Sigmoid colon (tissue), 7 donors: ENCODE measurements at places on chromosomes 7 and 10. TPM values are rescaled to one million over a fixed set of nuclear protein-coding genes. Genes with fewer than 3 reads are reported as not detected.

DNA sequence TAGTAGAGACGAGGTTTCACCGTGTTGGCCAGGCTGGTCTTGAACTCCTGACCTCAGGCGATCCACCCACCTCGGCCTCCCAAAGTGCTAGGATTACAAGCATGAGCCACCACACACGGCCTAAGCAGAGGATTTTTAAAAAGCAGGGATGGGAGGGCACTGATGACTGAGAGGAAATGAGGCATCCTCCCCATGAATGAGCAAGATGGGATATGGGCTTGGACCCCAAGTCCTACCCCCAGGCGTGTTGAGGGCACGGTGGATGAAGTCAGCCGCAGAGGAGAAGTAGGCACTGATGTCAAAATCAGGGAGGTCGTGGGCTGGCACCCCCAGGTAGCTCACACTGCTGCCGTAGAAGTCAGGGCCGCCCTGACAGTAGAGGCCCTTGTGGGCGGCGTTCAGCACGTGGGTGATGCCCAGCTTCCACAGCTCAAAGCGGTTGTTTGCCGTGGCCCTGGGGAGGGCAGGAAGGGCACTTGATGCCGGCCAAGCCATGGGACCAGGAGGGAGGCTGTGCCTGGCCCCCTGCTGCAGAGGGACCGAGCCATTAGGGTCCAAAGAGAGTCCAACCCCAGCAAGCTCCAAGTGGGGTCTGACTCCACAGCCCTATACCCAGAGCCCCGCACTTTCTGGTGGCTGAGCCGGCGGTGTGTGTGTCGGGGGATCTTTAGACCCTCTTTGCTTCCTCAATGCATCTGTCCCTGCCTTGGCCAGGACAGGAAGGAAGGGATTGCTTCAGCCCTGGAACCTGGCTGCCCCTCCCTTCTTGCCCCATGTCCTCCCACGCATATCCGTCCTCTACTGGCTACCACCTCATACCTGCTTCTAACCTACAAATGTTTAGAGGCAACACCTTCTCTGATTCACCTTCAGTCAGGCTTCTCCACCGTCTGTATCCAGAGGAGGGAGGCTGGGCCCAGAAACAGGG is 3.4 kb upstream of the SAMD8 start:
- H3K27me3 ChIP-seq: no peaks in the 10 kb centered on the region
- H3K36me3 ChIP-seq: no peaks in the 10 kb centered on the region

- peak overlapping the region; percentile 33 for H3K4me3 ChIP-seq
- no peaks in the 10 kb centered on the region for H3K36me3 ChIP-seq
- no peaks in the 10 kb centered on the region for H3K27me3 ChIP-seq
- DNase-seq: peak; percentile 86
- H3K27ac ChIP-seq: no peak overlapping the region
- H3K4me1 ChIP-seq: peaks cover 16% of the 10 kb centered on the region
These were observed 176.5 kb downstream of the TCF7L2 start for GRCh38 chr10:113126229-113127201.

The CNNM1 gene
- 1.2 TPM for total RNA-seq

- DNase-seq: peak; percentile 45
- H3K4me1 ChIP-seq: no peaks in the 10 kb centered on the region
- H3K4me3 ChIP-seq: no peak overlapping the region
- no peaks in the 10 kb centered on the region for H3K27me3 ChIP-seq
- H3K36me3 ChIP-seq: peaks cover 19% of the 10 kb centered on the region
- H3K27ac ChIP-seq: no peak overlapping the region
These were observed 24.6 kb upstream of the TMEM248 start for GRCh38 chr7:66896441-66896840.

The SFTPA1 gene
- total RNA-seq: not detected

DNA sequence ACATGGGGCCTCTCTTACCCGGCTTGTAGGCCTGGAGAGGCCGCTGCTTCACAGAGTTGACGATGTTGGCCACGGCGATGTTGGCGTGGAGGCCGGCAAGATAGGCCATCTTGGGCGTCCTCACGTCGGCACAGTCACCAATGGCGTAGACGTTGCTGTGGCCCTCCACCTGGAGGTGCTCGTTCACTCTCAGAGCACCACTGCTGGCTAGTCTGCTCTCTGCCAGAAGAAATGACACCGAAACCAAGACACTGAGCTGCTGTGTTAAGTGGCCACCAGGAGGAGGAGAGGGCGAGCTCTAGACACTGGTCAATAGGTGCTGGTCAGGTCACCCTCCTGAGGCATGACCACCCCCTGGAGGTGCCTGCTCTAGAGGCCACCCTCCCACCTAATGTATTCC is 17.7 kb downstream of the AIFM2 start:
- peaks cover 73% of the 10 kb centered on the region for H3K36me3 ChIP-seq
- no peak for DNase-seq
- H3K4me1 ChIP-seq: no peaks in the 10 kb centered on the region
- no peaks in the 10 kb centered on the region for H3K27me3 ChIP-seq

DNA sequence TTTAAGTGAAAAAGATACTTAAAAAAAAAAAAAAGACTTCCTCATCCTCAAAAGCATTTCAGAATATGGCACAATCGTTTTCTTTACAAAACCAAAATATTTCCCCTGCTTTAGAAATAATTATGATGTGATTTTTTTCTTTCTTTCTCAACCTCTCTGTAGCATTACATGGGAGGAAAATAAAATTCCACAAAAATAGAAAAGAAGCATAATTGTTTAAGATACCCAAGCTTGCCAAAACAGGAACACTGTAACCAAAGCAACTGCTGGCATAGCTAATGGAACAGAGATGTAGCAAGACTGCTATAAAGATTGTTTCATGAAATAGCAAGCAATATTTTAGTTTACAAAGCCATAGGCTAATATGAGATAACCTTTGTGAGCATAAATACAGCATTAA is 75.6 kb upstream of the GPR22 start:
- H3K4me3 ChIP-seq: no peak overlapping the region
- no peaks in the 10 kb centered on the region for H3K4me1 ChIP-seq
- H3K27ac ChIP-seq: no peak overlapping the region
- DNase-seq: no peak
- H3K27me3 ChIP-seq: no peaks in the 10 kb centered on the region

DNA sequence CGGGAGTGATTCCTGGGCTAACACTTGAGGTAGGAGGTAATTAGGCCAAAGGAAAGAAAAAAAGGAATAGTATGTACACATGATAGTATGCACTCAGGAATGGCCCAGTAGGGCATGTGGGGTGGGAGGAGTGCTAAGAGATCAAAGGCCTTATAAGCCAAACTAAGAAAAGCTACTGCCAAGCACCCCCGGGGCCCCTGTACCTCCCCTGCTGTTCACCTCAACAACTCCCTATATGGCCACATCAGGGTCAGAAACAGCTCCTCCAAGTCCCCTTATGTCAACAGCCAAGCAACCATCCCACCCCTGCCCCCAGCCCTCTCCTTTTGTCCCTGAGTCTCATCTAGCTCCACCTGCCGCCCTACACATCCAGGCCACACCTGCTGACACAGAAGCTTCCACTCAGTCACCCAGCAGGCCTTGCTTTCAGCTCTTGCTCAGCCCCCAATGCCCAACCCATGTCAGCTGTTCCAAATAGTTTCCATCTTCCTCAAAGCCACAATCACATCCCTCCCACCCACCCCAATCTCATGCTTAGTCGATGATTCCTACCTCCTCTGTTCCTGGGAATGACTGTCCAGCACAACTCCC is 80.2 kb downstream of the SORBS1 start:
- DNase-seq: no peak
- H3K4me1 ChIP-seq: peaks cover 76% of the 10 kb centered on the region
- peak overlapping the region; percentile 98 for H3K27ac ChIP-seq
- no peaks in the 10 kb centered on the region for H3K36me3 ChIP-seq

The GJD4 gene
- total RNA-seq: not detected

DNA sequence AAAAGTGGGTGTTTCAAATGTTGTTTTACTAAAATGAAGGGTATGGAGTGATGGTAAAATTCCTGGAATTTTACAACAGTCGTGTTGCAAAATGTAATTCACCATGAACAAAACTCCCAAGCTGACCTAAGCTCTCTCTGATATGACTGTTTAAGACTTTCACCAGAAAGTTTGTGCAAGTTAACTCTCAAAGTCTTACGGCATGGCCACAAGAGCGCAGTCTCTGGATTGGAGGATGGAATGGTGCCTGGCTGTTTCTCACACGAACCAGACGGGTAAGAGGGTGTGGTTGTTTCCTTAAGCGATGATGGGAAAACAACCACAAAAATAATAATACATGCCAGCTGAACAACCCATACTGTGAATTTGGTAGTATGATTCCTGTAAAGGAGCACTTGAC is 662.5 kb downstream of the KCNMA1 start:
- no peaks in the 10 kb centered on the region for H3K27me3 ChIP-seq
- no peak overlapping the region for H3K4me3 ChIP-seq
- peaks cover 79% of the 10 kb centered on the region for H3K4me1 ChIP-seq

The VWC2 gene
- total RNA-seq: not detected

GRCh38 chr10:71923138-71923692 is 41.0 kb upstream of the CHST3 start:
- DNase-seq: no peak
- H3K4me3 ChIP-seq: no peak overlapping the region
- peaks cover 10% of the 10 kb centered on the region for H3K4me1 ChIP-seq
- H3K27ac ChIP-seq: no peak overlapping the region
- no peaks in the 10 kb centered on the region for H3K36me3 ChIP-seq

DNA sequence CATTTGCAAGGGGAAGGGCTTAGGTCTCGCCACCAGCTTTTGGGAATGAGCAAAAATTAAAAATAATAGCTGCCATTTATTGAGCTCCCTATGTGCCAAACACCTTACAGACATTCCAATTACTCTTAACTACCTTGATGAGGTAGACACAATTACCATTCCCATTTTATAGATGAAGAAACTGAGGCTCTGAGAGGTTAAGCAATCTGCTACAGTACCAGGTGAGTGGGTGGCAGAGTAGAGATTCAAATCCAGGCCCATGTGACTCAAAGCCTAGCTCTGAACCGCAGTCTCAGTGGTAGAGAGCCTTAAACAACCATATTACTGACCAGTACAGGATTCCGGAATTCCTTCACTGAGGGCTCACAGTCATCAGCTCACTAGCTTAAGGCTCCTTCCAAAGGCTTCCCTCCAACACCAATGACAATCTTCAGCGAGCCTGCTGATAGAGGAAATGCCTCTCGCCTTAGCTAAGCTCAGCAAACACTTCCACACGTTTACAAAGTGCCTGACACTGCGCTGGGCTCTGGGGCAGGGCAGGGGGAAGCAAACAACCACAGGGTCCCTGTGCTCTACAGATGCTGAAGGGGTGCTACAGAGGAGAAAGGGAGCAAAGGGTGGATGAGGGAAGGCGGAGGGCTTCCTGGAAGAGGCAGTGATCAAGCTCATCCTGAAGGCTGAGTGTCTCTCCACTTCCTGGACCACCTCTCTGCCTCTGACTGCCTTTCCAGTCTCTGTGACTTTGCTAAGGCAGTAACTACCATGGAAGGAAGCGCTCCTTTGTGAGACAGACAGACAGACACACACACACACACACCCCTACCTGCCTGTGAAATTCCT is 7.4 kb downstream of the LRRC20 start:
- H3K4me3 ChIP-seq: no peak overlapping the region
- no peaks in the 10 kb centered on the region for H3K36me3 ChIP-seq
- peaks cover 14% of the 10 kb centered on the region for H3K4me1 ChIP-seq
- no peak for DNase-seq
- no peaks in the 10 kb centered on the region for H3K27me3 ChIP-seq

The ADRB1 gene
- total RNA-seq: 1.4 TPM
